Stimulated activated CD4-positive, alpha-beta T cell treated with anti-CD3 and anti-CD28 coated beads, Interleukin-15, amount 100 ng/mL, for 1 hour (primary cell): ENCODE measurements at places on chromosomes 7 and 10.
A peak's percentile ranks its signal among the peaks of the same experiment; 100 is the strongest.

GRCh38 chr7:69691327-69691726, 93.1 kb downstream of the AUTS2 start:
- no peak for DNase-seq

GRCh38 chr10:27242951-27243551, 2.5 kb upstream of the ACBD5 start:
- peak; percentile 33 for DNase-seq

GRCh38 chr7:43572516-43573049, 10.3 kb upstream of the STK17A start:
- DNase-seq = no peak

DNA sequence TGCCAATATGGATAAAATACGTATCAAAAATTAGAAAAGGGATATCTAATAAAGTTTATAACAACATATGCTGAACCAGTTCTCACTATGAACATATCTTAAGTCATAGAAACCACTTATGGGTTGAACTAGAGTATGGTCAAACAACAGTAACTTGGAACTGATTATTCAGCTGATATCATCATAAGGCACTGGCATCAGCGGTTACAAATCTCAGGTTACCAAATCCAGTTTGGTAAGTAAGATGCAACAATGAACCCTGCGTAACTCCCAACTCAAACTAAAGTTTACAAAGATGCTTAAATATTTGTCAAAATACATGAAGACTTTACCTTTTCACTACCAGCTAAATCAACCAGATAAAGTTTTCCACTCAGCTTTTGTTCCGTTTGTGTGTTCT, 19.3 kb downstream of the KIF5B start:
- DNase-seq = no peak

- DNase-seq = no peak
Observed at GRCh38 chr7:135195968-135196629, 15.2 kb downstream of the WDR91 start.

GRCh38 chr10:24344279-24344678, 135.3 kb downstream of the KIAA1217 start:
- DNase-seq = no peak

- DNase-seq = no peak
Observed at GRCh38 chr10:5589661-5590511, 65.1 kb downstream of the CALML3 start.

GRCh38 chr7:106757846-106758245, 96.9 kb upstream of the CCDC71L start:
- no peak for DNase-seq

GRCh38 chr10:102869258-102870198, at the start of gene AS3MT:
TSS of gene AS3MT (plus strand) at chr10:102869470. CDS start at chr10:102869593, 123 bp downstream.
- DNase-seq = no peak

- no peak for DNase-seq
Observed at GRCh38 chr10:124670849-124671248, 73.3 kb downstream of the FAM53B start.
